ENCODE measurements at places on chromosomes 12 and 14.
A peak's percentile ranks its signal among the peaks of the same experiment; 100 is the strongest.

DNA sequence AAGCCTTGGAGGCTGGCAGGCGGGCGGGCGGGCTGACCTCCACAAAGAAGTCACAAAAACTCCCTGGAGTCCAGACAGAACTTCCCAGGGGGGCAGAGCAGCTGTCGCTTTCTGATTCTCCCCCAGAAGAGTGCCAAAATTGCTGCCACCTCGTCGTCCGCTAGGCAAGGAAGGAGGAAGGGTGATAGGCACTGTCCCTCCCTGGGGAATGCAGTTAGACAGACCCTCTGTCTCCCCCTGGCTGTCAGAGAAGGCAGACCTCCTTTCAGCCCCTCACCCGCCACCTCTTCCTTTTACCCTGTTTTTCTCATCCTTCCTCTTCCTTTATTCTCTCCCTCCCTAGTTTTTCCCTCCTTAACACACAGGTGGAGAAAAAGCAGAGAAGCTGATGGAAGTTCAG, 18.7 kb downstream of the GRIN2B start:
- no peak for DNase-seq

DNA sequence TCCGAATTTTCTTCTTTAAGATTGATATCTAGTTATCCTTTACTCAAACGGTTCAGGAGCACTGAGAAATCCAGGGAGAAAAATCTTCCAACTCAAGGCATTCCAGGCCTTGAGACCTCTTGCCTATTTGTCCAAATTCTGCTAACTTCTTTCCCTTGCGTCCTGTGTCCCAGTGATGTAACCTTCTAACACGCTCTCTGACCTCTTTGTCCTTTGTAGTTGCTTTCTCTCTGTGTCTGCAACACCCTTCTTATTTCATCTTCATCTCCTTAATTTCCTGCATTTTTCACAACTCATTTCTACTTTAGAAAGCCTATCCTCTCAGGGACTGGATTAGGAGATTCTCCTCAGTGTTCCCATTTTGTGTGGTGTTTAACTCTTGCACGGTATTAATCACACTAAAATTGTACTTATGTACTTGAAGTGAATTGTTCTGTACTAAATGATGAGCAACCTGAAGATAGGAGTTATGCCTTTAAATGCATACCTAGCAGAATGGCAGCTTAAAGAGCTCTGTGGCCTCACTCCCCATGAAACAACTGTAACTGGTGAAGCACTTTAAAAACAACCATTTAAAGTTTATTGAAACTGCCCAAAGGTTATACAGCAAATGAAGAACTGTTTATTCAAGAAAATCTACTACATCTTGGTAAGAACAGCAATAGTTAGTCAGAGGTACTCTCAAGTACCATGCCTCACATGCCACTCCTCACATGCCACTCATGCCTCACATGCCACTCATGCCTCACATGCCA, 7.4 kb upstream of the SNAPC1 start:
- no peak for DNase-seq

GRCh38 chr14:73747379-73748211, 33.4 kb upstream of the PNMA1 start:
- no peak for DNase-seq

DNA sequence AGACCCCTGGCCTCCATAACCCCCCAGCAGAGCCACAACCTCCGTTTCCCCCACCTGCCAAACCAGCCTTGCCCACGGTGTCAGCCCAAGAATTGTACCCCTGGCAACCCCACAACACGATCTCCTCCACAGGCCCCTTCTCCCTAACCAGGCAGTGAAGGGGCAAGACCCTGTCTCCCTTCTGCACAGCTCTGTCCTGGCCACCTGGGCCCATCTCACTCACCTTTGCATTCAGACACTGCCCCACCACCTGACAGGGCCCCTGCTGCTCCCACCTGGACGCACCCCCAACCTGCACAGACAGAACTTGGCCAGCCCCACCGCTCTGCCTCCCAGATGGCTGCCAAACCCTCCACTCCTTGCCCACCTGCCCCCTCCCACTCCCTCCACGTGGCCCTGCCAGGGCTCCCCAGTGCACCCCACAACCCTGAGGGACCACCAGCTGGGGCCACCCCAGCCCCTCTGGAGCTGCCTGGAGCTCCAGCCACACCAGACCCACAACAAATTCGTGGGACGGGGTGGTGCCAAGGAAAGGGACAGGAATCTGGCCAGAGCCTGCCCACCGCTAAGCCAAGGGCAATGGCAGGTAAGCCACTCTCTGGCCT, 11.8 kb downstream of the AHNAK2 start:
- no peak for DNase-seq

DNA sequence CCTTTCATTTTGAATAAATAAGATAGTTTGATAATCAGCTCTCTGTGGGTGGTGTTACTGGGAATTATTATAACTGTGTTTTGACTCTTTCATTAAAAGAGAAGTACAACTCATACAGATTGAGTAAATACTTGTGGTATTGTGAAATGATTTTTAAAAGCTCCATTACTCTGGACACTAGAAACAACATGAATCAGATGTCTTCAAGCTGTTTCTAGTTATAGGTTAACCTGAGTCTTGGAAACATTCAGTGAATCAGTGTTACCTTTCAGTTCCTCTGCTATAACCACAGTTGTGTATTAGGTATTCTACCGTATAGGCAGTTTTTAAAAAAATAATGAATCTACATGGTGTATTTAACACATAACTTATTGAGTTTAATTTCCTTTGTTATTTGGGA, 128.4 kb upstream of the SSTR1 start:
- DNase-seq = no peak

DNA sequence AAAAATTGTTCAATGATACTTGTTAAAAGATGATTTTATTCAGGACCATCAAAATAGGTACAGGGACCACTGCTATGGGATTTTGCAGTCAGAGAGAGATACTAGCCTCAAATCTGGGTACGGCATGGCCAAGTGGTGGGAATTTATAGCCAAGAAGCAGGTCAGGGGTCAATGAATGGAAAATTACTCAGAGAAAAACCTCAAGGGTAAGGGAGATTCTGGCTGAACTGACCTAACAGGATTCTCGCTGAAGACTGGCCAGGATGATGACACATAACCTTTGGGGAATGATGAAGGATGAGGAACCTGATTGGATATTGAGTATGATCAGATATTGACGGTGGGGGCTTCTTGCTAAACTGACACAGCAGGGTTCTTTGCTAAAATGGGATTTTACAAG, 32.7 kb downstream of the DEPDC4 start:
- no peak for DNase-seq

GRCh38 chr12:122123051-122123760, 44.6 kb downstream of the MLXIP start:
- DNase-seq = peak; percentile 52

- DNase-seq = no peak
These were observed 126.6 kb downstream of the CHST11 start for GRCh38 chr12:104583301-104583700.

DNA sequence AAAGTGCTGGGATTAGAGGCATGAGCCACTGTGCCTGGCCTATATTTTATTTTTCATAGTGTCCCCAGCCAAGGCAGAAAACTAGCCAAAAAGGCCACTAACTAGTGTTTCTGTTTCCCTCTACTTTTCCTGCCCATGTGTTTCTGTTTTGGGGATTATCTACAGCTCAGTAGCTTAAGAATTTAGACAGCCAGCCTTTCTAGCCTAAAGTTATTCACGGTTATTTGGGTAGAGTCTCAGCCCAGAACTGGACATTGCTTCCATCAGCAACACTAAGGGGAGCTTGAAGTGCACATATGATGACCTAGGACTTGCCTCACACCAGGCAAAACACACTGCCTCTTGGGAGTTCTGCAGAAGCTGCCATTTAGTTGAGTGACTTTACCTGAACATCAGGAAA, 17.9 kb downstream of the PROX2 start:
- DNase-seq = no peak

DNA sequence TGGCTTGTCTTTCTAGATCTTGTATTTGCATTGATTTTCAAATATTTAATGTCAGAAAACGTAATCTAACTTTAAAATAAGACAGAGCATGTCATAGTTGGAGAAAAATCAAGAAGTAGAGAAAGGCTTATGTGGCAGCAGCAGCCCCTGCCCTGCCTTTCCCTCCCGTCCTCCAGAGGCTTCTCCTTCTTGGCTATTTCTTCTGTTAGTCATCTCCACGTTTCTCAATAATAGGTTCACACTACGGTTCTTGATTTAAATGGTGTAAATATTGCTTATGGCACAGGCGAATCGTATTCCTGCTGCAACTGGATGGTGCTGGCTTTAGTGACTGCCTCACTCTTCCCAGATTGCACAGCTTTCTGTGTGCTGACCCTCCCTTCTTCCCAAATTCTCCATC, 42.8 kb downstream of the SLC8B1 start:
- no peak for DNase-seq

GRCh38 chr14:68794851-68795596, 2.2 kb upstream of the ZFP36L1 start:
- peak; percentile 73 for DNase-seq

DNA sequence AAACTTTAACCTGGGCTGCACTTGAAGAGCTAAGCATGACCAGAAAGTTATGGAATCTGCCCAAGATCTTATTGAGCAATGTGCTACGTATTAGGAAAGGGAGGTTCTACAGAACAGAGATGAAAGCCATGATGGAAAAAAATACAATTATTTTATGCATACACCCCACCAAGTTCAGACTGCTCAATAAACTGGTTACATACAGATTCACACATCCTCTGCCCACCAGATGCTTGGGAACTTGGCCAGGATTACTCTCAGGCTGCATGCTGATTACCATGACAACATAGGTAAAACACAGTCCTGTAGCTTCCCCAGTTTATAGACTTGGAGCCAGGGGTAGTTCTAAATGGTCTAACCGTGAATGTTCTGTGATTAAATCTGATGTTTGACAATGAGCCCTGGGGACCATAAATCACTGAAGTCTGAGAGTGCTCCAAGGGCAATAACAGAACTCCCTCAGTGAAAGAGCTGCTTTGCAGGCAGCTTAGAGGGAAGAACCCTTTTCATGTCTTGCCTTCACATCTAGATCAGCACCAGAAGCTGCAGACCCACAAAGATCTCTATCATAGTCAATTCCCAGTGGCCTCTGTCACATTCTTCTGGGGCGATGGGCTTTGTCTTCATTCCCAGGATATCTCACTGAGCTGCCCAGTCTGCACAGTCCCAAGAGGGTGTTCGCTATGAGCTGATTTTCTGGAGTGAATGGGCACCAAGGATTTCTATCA, 232.2 kb downstream of the EMP1 start:
- DNase-seq = no peak

DNA sequence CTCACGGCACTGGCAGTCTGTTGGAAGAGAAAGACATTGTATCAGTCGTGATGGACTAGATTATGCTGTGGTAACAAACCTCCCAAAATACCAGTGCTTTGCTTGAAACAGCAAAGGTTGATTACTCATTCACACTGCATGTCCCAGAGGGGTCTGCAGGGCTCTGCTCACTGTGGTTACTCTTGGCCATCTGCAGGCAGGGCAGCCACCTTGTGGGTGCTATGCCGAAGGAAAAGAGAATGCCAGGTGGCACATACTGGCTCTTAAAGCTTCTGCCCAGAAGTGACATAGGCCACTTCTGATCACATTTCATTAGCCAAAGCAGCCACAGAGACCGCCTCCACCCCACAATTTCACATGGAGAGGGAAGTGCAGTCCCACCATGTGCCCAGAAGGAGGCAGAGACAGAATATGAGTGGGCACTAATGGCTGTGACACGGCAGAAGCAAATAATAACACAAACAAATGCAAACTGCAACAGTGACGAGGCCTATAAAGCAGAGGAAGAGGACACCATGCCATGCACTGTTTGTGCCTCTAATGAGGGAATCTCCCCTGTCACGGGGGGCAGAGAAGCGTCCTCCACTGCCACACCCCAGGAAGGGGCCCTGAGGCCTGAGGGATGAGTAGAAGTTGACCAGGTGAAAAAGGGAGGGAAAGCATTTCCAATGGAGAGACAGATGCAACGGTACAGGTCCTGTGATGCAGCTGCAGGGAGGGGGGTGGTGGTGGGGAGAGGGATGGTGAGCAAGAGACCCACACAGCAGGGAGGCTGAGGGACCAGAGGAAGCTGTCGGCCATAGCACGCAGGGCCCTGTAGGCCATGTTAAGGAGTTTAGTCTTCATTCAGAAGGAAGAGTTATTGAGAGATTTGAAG, 51.7 kb upstream of the KICS2 start:
- no peak for DNase-seq

GRCh38 chr12:54058128-54058768, 4.6 kb downstream of the HOXC4 start:
- DNase-seq = no peak

DNA sequence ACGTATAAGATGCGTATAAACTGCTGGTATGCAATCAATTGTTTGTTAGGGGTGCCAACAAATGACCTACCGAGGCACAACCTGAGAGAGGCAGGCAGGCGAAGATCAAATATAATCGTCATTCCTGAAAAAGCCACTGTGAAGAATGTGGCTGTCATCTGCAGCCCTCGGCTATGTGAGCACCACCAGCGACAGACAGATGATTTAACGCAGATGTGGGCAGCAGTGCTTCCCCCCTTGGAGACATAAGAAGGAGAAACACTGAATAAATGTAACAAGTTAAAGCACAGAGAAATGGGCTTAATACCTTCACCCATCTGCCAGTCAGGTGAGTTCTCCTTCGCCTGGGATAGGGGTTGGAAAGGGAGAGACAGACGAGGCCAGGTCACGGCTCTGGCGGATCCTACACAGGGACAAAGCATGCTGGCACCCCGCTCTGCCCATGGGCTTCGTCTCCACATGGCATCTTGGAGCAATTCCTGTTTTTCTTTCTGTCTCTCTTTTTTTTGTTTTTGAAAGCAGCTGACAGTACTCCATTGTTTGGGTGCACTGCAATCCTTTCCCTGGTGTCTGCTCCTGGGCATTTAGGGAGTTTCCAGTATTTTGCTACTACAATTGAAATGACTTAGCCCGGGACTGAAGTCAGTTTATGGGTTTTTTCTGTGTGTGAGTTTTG, 28.1 kb downstream of the TNFAIP2 start:
- no peak for DNase-seq

GRCh38 chr14:74618078-74618952, 6.3 kb upstream of the LTBP2 start:
- no peak for DNase-seq

DNA sequence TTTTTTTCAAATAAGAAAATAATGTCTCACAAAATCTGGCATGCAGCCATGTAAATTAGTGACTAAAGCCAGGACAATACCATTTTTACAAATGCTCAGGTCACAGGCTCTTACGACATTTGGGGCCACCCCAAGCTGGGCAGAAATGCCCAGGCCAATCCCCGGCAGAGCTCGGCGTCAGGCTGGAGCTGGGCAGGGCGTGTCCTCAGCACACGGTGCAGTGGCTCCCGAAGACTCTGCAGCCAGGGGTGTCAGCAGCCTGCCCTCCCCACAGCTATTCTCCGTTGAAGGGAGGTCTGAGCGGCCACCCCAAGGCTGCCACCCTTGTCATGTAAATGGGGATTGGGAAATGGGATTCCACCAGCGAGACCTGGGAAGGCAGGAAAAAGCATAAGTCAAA, 158.6 kb downstream of the DICER1 start:
- DNase-seq = no peak

Data from brain pericyte (primary cell).